Neural crest cell (in vitro differentiated cells): ENCODE measurements at places on chromosomes 16 and 17. TPM values are rescaled to one million over a fixed set of nuclear protein-coding genes. Genes with fewer than 3 reads are reported as not detected.

GRCh38 chr17:30256756-30257506, 21.4 kb upstream of the SLC6A4 start:
- no peak for DNase-seq

Gene CDH15
- total RNA-seq = not detected in 2 replicates

Gene HOXB4
- total RNA-seq = 4.4 and 5.0 TPM in 2 replicates

Gene MSL1
- total RNA-seq = 147 and 153 TPM in 2 replicates

Gene NPIPA5
- total RNA-seq = 6.0 and 6.1 TPM in 2 replicates

Gene KAT7
- 93.5 and 99.7 TPM in 2 replicates for total RNA-seq
